ENCODE measurements at places on chromosomes 12 and 14.

- no peak for DNase-seq
Observed at GRCh38 chr12:121812921-121813896, 9.4 kb downstream of the SETD1B start.

DNA sequence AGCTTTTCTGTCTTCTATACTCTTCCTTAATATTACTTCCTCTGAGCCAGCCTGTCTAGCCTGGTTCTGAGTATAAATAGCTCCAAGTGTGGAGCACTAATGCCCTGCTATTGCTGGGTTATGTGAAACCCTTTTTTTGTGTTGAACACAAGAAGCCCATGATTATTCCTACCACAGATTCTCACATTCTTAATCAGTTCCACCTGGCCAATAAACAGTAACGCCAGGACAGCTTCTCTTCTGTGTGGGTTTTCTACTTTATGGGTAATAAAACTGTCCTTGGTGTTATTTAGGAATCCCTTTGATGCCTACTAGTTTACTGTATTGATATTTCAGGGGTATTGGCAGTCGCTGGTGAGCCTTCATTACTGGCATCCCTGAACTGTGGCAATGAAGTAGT lies 48.9 kb upstream of the LRIG3 start:
- DNase-seq, result no peak

DNA sequence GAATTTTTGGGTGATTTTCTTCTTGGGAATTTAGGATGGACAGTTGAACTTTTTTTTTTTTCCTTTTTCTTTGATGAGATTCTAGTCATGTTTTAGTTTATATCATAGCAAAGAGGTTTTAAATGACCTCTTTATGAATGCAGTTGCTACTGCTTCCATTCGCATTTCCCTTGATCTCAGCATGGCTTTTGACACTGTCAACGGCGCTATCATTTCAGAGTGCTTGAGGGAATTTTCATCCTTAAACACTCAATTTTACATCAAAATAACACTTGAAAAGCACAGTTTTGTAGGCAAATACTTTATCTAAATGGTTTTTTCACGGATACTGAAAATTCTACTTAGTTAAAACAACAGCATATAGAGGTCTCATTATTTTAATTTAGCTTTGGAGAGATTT lies 195.5 kb downstream of the NPAS3 start:
- DNase-seq, result no peak

GRCh38 chr12:104226672-104227071 lies 11.1 kb downstream of the TXNRD1 start:
- no peak for DNase-seq

DNA sequence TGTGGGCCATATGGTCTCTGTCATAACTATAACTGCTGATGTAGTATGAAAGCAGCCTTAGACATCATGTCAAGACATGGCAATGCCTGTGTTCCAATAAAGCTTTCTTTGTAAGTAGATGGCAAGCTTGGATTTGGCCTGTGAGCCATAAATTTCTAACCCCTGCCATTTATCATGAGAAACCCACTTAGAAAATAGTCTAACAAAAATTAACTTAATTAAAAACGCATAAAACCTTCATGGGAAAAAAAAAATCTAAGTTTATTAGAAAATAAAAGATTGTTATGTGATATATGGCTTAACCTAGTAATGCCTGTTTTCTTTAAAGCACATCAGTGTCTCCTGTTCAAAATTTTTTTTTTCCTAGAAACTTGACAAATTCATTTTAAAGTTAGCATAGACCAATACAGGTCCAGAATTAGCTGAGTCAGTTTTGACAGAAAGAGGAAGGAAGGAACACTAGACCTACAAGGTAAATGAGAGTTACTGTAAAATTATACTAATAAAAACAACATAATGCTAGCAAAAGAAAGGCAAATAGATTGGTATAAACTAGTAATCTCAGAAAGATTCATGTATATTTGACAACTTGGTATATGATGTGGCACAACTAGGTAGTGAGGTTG lies 68.2 kb downstream of the USP15 start:
- DNase-seq, result peak; percentile 22

DNA sequence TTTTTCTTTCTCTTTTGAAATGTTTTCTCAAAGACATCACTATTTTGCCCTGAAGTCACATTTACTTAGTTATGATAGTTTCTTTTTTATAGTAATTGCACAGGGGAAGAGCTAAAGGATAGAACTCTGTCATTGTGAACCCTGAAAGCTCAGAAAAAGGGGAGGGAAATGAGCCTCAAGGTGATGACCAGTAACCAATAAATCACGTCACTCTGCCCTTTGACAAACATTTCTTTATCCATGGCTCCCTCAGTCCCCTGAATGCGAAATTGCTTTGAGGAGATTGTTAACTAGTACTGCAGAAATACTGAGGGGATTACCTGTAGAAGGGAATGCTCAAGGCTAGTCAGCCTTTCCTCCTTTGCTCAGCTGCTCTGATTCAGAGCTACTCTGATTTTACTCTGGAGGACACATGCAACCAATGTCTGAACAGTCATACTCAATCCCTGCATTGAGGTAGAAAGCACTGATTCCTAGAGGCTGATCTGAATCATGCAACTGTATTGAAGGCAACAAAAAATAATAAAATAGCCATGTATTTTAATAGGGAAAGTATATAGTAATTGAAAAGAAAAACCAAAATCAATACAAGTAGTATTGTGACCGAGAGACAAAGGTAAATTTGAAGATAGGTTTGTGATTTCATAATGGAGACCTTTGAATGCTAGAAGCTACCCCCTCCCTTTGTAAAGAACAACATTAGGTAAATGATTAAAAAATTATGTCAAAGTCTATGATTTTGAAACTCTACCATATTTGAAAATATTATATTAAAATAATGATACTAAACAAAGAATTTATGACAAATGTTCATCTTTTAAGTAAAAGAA lies 24.7 kb downstream of the SLCO1B1 start:
- DNase-seq, result no peak

DNA sequence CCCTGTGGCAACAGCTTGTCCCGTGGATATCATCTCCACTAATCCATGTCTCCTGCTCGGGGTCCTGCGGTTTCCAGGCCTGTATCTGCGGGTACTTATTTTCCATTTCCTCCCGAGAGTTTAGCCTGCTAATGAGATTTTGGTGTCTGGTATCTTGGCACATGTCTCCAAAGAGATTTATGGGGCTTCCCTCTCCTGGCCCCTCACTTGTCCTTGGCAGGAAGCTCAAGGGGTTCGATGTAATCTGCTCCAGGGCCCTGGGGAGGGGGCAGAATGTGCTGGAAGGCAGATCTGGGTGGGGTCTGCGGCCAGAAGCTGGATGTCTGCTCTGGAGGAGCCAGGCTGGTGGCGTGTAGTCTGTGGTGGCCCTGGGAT lies 85.7 kb downstream of the KIF26A start:
- DNase-seq, result no peak

DNA sequence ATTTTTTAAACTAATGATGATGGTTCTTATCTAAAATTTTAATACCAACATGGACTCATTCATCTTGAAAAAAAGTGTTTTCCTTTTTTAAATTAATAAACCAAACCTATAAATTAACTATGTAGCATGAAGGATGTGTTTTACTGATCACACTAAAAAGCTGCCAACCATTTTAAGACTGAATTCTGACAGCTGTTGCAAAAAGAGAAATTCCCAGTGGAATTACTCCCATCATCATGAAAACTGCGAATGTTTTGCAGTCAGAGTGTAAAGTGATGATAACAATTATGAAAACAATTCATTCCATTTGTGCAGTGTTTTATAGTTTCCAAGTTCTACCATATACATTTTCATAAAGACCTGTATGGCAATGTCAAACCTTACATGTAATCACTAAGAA lies 232.8 kb downstream of the SLC2A13 start:
- no peak for DNase-seq

DNA sequence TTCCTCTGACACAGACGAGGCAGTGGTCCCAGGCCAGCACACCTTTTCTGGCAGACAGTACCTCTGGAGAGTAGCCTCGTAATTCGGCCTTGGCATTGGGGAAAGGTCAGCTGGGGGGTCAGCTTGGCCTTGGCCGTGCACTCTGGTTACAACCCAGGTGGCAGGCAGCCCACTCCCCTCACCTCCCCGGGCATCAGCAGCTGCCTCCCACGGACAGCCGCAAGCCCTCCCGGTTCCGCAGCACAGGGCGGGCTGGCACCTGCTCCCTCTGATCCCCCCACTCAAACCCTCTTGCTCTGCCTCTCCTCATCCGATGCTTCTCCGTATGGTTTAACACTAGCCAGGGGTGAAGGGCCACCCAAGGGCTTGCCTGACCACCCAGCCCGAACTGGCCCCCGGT lies 50.6 kb downstream of the TEAD4 start:
- no peak for DNase-seq

- DNase-seq, result peak; percentile 34
Observed at GRCh38 chr12:8773461-8773860, 49.0 kb upstream of the A2ML1 start.
